ENCODE measurements at places on chromosomes 2 and 18. TPM values are rescaled to one million over a fixed set of nuclear protein-coding genes. Genes with fewer than 3 reads are reported as not detected.

TMEM163 gene
- total RNA-seq: not detected

- no peak overlapping the region for H3K4me3 ChIP-seq
- DNase-seq: no peak
- peaks cover 2% of the 10 kb centered on the region for H3K27me3 ChIP-seq
- no peaks in the 10 kb centered on the region for H3K4me1 ChIP-seq
- no peaks in the 10 kb centered on the region for H3K36me3 ChIP-seq
These were observed 24.3 kb downstream of the FAM171B start for GRCh38 chr2:186718122-186718521.

CCDC74A gene
- total RNA-seq: 2.3 TPM

NCKAP1 gene
- 14.5 TPM for total RNA-seq

RGPD3 gene
- 0.21 TPM for total RNA-seq

GRCh38 chr2:98468621-98469236 is 24.1 kb downstream of the INPP4A start:
- peaks cover 17% of the 10 kb centered on the region for H3K36me3 ChIP-seq
- peak overlapping the region; percentile 69 for H3K4me3 ChIP-seq
- H3K27me3 ChIP-seq: no peaks in the 10 kb centered on the region
- H3K27ac ChIP-seq: peak overlapping the region; percentile 89
- H3K4me1 ChIP-seq: peaks cover 83% of the 10 kb centered on the region
- peak; percentile 82 for DNase-seq

DNA sequence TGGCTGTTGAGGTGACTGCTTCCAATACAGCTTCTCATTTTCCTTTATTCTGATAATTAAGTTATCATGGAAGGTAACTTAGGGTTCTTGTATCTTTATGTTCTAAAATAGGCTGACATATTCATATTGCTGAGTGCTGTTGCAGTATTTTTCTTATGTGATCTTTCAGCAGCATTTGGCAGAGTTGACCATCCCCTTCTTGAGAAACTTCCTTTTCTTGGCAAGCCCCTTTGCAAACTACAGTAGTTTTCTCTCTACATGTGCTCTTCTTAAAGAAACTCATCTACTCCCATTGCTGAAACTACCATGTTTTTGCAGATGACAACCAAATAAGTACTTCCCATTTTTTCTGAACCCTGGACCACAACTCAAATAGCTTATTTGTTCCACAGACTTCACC is 476.5 kb upstream of the TRIB2 start:
- no peaks in the 10 kb centered on the region for H3K4me1 ChIP-seq
- no peak for DNase-seq
- no peak overlapping the region for H3K4me3 ChIP-seq

ZNF892 gene
- total RNA-seq: 4.7 TPM

All from activated CD4-positive, alpha-beta T cell treated with anti-CD3 and anti-CD28 coated beads, Interleukin-2, amount 10 ng/mL, durations not matched to agents 24 days and 14 days (primary cell).